ENCODE measurements at places on chromosomes 12 and 14. TPM values are rescaled to one million over a fixed set of nuclear protein-coding genes. Genes with fewer than 3 reads are reported as not detected.

DNA sequence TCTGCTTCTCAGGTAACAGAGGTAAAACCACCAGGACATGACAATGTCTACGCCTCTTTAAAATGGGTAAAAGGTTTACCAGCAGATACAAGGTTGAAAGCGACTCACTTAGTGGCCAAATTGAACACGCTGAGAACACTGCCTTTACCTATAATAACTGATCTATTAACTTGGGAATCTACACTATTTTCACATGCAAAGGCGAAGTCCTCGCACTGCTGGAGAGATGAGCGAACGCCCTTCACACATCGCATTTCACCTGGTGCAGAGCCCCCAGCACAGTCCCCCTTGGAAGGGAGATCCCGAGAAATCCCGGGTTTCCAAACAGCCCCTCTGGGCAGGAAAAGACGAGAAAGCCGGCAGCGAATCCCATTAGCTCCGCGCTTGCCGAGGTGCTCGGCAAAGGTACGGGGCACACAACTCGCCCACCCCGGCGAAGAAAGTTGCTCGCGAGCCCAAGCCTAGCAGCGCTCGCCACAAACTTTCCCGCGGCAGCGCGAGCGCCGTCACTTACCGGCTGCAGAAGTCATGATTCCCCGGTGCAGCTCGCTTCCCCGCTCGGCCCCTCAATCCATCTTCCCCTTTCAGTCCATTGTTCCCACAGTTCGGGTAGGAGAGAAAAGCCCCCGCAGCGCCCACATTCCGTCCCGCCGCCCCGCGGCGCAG is 423 bp downstream of the FGD6 start:
- no peaks in the 10 kb centered on the region for H3K36me3 ChIP-seq
- peak overlapping the region; percentile 95 for H3K27ac ChIP-seq
- H3K27me3 ChIP-seq = no peaks in the 10 kb centered on the region
- H3K4me3 ChIP-seq = peak overlapping the region; percentile 96
- no peak for DNase-seq
- H3K4me1 ChIP-seq = peaks cover 28% of the 10 kb centered on the region

DNA sequence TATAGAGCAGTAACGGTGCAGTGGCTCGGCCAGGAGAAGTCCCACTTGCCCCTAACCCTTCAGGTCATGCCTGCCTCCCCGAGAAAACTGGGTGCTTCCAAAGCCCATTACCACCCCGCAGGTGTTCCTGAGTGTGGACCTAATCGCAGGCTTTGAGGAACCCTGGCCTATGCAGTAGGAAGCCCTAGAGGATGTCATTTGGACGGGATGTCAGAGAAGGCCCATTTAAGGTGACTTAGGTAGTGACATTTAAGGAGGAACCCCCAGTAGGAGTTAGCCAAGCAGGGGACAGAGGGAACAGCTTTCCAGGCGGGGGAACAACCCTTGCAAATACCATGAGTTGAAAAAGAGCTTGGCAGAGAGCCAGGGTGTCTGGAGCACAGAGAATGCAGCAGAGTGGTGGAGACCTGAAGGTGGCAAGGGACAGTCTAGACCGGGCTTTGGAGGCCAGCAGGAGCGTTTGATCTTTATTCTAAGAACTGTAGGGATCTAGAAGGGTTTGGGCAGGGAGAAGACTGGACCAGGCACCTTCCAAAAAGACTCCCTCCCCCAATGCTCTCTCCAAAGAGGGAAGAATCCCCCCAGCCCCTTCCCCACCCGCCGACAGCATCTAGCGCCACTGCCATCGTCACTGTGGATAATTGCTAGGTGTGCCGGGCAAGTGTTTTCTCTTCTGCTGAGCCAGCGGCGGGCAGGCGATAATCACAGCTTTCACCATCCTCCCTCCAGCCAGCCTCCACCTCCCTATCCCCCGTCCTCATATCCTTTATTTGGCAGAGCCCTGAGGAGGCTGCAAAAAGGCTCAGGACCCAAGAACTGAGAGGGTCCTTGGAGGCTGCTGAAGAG is 33.3 kb upstream of the BEGAIN start:
- H3K27me3 ChIP-seq = peaks cover 67% of the 10 kb centered on the region
- H3K36me3 ChIP-seq = no peaks in the 10 kb centered on the region
- peak; percentile 35 for DNase-seq
- no peak overlapping the region for H3K4me3 ChIP-seq
- no peak overlapping the region for H3K27ac ChIP-seq

GPR65 gene
- total RNA-seq = under 0.01 TPM

- H3K27ac ChIP-seq = no peak overlapping the region
- H3K4me1 ChIP-seq = peaks cover 26% of the 10 kb centered on the region
- no peak for DNase-seq
- no peaks in the 10 kb centered on the region for H3K27me3 ChIP-seq
- H3K36me3 ChIP-seq = no peaks in the 10 kb centered on the region
Measured at GRCh38 chr12:29287622-29288021, 93.3 kb downstream of the ERGIC2 start.

DNA sequence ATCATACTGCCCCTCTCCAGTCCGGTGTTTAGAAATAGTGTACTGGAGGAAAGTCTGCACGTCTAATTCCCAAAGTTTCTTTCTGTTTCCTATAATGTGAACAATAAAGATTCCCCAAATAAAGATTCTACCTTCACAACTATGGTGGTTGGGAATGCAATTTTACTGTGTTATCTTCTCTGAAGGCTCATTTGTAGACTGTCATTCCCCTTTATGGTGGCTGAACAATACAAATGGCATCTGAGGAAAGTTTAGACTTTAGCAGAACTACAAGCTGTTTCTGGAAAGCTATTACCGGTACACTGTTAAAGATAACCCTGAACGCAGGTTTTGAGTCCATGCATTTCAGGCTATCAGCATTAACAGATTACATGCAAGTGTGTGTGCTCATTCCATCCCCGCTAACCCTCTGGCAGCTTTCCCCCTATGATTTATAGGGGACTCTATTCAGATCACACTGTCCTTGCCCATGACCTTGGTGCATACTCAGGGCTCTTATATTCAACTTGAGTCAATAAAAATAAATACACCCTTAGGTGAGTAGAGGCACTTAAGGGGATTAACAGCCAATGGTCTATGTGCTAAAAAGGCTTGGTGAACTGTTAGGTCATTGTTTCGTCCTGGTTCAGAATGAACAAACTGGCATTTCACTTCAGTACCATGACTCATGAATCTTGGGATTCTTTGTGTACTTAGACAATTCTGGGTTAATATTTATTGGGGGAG is 60.7 kb upstream of the PYGL start:
- no peak overlapping the region for H3K4me3 ChIP-seq
- H3K4me1 ChIP-seq = peaks cover 40% of the 10 kb centered on the region
- peak overlapping the region; percentile 80 for H3K27ac ChIP-seq
- no peaks in the 10 kb centered on the region for H3K36me3 ChIP-seq
- no peaks in the 10 kb centered on the region for H3K27me3 ChIP-seq

RPAP3 gene
- 15.6 TPM for total RNA-seq

DNA sequence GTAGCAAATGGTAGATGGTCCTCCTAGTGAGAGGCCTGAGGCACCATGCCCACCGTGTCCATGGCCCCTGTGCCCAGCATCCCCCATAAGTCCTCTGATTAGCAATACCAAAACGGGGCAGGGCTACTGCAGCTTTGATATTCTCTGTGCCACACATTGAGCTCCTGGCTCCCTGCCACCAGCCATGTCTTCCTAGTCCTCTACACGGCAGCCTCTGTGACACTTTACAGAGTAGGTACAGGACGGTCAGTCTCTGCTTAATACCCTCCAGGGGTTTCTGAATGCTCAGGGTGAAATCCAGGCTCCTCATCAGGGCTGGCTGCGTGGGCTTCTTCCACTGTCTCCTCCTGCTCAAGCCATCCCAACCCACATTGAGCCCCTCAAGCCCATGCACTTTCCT is 8.0 kb downstream of the RBM19 start:
- H3K27me3 ChIP-seq = no peaks in the 10 kb centered on the region
- H3K36me3 ChIP-seq = peaks cover 57% of the 10 kb centered on the region
- H3K27ac ChIP-seq = no peak overlapping the region
- H3K4me3 ChIP-seq = no peak overlapping the region
- DNase-seq = no peak

GRCh38 chr12:111870706-111871105 is 28.7 kb downstream of the MAPKAPK5 start:
- H3K4me3 ChIP-seq = no peak overlapping the region
- no peak overlapping the region for H3K27ac ChIP-seq
- H3K27me3 ChIP-seq = no peaks in the 10 kb centered on the region

MYF6 gene
- total RNA-seq = not detected

KRT75 gene
- not detected for total RNA-seq

DNA sequence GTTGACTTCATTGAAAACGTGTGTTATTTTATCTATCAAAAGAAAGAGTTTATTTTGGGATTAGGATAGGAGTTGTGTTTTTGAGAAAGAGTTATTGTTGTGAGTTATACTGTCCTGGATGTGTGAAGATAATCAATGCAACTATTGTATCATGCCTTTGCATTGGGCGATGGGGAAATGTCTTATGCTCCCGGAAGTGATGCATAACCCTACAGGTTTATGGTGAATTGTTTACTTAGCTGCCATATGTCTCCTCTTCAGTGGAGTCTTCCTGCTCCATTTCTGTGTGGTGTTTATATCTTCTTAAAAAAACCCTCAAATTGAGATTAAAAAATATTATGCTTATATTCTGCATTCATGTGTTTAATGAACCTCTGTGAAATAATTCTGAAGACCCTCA is 6.5 kb downstream of the PDE3A start:
- no peaks in the 10 kb centered on the region for H3K27me3 ChIP-seq
- H3K4me1 ChIP-seq = peaks cover 4% of the 10 kb centered on the region
- H3K27ac ChIP-seq = no peak overlapping the region
- no peak for DNase-seq
- no peak overlapping the region for H3K4me3 ChIP-seq
- H3K36me3 ChIP-seq = no peaks in the 10 kb centered on the region

GRCh38 chr14:34165847-34166350 is 215.0 kb upstream of the EGLN3 start:
- no peaks in the 10 kb centered on the region for H3K4me1 ChIP-seq
- no peaks in the 10 kb centered on the region for H3K27me3 ChIP-seq
- no peak for DNase-seq
- no peak overlapping the region for H3K27ac ChIP-seq

DNA sequence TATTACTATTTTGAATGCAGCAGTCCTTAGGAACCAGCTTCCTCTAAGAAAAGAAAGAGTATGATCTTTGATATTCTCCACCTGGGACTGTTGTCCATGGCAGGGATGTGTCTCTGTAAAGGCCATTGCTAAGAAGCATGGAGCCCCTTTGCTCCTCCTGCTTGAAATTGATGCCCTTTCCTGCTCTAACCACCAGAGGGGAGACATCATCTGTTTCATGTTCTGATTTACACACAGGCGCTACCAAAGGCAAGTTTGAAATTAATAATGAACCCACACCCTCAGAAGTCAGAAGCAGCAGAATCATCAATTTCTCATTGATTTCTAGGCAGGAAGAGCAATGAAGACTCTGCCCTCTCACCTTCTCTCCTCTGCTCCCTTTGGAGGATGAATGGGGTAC is 253.8 kb downstream of the RMST start:
- no peaks in the 10 kb centered on the region for H3K27me3 ChIP-seq
- H3K4me1 ChIP-seq = no peaks in the 10 kb centered on the region
- H3K27ac ChIP-seq = no peak overlapping the region
- H3K4me3 ChIP-seq = no peak overlapping the region

DNA sequence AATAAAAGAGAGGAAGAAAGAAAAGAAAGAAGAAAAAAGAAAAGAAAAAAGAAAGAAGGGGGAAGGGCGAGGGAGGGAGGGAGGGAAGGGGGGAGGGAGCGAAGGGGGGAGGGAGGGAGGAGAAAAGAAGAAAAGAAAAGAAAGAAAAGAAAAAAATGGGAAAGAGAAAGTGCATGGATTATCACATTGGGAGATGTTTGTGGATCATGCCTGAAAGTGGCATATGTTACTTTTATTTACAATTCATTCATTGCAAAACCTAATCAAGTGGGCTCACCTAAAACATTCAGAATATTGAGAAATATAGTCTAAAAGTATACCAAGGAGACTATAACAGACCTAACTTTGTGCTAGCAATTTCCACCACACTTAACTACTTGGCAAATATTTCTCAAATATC is 246.9 kb upstream of the SYT1 start:
- no peak for DNase-seq
- H3K36me3 ChIP-seq = no peaks in the 10 kb centered on the region

B4GALNT1 gene
- total RNA-seq = 2.9 TPM

GRCh38 chr14:69242311-69243224 is 17.4 kb upstream of the GALNT16 start:
- H3K4me1 ChIP-seq = peaks cover 7% of the 10 kb centered on the region
- no peaks in the 10 kb centered on the region for H3K27me3 ChIP-seq
- H3K27ac ChIP-seq = no peak overlapping the region
- no peak overlapping the region for H3K4me3 ChIP-seq
- peaks cover 6% of the 10 kb centered on the region for H3K36me3 ChIP-seq

GRCh38 chr12:107530701-107531100 is 154.9 kb upstream of the PWP1 start:
- no peak overlapping the region for H3K4me3 ChIP-seq
- DNase-seq = no peak
- H3K27me3 ChIP-seq = no peaks in the 10 kb centered on the region
- no peak overlapping the region for H3K27ac ChIP-seq
- H3K4me1 ChIP-seq = no peaks in the 10 kb centered on the region
- no peaks in the 10 kb centered on the region for H3K36me3 ChIP-seq

SLC6A15 gene
- under 0.01 TPM for total RNA-seq

GRCh38 chr12:108313606-108314351 is 25.3 kb downstream of the CMKLR1 start:
- no peak overlapping the region for H3K4me3 ChIP-seq
- H3K27ac ChIP-seq = peak overlapping the region; percentile 46
- no peaks in the 10 kb centered on the region for H3K36me3 ChIP-seq
- H3K27me3 ChIP-seq = no peaks in the 10 kb centered on the region
- peaks cover 21% of the 10 kb centered on the region for H3K4me1 ChIP-seq

DNA sequence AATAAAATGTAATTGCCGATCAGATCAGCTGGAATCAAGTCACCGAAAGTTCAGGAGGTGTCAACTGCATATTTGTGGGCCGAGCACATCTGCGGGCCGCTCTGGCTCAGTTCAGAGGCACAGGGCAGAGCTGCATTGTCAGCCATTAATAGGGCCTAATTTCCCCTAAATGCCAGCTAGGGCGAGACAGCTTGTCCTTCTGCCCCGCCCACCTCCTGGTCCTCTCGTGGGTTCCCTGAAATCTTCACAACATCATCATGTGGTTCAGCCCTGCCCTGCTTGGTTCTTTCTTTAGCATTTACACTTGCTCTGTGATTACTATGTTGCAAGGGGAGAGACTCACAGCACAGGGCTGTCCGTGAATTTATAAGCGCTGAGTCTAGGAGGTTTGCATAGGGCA is 148.9 kb downstream of the CHST11 start:
- H3K4me1 ChIP-seq = peaks cover 47% of the 10 kb centered on the region
- no peaks in the 10 kb centered on the region for H3K36me3 ChIP-seq
- H3K4me3 ChIP-seq = peak overlapping the region; percentile 49
- H3K27ac ChIP-seq = peak overlapping the region; percentile 80
- H3K27me3 ChIP-seq = no peaks in the 10 kb centered on the region

DNA sequence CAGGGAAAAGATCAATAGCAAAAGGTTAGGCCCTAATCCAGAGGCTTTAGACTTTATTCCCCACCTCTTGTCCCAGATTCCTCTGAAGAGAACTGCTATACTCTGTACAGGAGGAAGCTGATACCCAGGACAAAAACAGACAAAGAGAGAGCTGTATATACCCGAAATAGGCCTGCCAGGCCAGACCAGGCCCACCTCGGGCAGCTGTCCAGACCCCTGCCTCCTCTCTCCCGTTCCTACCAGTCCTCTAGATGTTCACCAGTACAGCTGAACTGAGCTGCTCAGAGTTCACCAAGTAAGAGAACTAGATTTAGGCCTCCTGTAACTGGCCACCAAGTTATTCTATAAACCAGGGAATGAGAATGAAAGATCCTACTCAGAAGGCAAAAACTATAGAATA is 4.7 kb downstream of the CHD4 start:
- DNase-seq = no peak
- H3K27me3 ChIP-seq = no peaks in the 10 kb centered on the region
- peaks cover 54% of the 10 kb centered on the region for H3K36me3 ChIP-seq
- H3K4me1 ChIP-seq = peaks cover 35% of the 10 kb centered on the region
- peak overlapping the region; percentile 9 for H3K27ac ChIP-seq

HVCN1 gene
- 2.9 TPM for total RNA-seq
